ENCODE measurements at places on chromosomes 6 and 20.

DNA sequence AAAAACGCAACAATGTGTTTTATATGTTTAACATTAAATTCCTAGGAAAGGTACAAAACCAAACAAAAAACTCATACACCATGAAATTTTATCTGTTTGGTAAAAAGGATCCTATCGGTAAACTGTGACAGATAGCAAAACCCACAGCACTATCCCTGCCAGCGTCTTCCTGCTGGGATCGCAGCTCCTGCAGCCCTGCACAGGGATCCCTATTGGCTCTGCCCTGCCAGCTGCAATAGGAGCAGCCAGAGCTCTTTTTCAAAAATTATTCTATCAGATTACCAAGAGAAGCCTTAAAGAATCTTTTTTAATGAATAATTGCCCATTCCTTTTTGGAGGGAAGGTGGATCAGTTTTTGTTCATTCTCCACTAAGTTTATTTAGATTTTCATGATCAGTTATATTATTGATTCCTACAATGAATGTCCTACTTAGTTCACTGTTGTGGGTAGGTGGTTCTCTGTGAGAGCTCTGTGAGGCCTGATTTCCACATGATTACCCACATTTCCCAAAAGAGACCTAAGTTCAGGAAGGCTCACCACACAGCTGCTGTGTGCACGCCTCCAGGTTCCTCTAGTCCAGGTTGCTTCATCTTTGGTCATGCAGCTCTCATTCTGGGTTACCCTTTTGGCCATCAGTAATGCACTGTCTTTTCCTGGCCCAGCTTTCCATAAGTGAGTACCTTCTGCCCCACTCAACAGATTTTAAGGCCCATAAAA lies 293.8 kb downstream of the FRK start:
- no peak for DNase-seq

DNA sequence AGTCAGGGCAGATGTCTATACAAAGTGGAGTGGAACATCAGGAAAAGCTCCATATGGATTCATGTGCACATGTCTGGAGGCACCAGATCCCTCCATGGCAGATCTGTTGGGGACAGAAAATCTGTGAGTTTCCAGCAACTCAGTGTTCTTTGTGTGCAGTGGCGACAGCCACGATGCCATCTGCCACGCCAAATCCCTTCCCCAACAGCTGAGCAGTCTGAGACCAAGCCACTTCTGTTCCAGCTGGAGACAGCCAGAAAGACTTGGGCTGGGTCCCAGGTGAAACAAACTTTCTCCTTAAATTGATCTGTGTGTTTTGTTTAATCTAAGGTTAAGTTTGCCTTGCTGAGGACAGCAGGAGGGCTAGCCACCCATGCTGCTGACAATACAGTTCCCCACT lies 22.9 kb downstream of the FKBP1A start:
- no peak for DNase-seq

DNA sequence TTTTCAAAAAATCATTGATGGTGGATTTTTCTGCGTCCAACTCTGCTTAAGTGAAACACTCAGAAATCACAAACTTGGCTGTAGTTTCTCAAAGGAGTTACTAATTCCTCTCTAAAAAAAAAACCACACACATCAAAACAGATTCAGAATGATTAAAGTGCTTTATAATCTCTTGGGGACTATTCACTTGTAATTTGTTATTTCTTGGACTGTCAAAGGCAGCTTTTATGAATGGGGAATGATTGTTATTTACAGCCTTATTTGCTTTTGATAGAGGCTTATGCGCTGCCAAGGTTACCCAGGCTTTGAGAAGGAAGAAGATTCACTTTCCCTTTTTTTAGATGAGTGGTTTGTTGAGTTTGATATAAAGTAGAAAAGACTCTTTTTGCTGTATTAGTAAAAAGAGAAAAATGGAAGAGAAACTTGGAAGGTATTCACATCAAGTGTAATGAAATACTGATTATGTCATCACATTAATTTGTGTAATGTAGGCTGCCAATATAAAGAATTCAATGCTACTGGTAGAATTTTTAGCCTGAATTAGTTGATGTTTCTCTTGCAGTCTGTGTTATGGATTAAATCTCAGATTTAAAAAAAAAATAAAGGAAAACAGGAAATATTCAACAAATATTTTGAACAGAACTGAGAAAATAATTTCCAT lies 381.0 kb upstream of the SASH1 start:
- no peak for DNase-seq

DNA sequence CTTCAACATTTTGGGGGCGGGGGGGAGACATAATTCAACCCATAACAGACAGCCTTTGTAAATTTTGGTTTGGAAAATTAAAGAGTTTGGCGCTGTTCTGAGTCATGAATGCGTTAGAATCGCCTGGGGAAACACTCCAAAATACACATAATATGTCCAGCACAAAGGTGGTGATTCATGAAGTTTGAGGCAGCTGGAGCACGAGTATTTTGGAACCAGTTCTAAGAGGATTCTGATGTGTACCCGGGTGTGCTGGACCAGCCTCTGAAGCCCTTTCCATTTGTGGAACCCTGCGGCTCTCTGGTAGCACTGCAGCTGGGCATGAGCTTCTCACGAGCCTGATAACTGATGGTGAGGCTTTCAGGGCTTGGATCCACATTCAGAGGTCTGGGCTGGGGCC lies 4.7 kb downstream of the GMPR start:
- no peak for DNase-seq

DNA sequence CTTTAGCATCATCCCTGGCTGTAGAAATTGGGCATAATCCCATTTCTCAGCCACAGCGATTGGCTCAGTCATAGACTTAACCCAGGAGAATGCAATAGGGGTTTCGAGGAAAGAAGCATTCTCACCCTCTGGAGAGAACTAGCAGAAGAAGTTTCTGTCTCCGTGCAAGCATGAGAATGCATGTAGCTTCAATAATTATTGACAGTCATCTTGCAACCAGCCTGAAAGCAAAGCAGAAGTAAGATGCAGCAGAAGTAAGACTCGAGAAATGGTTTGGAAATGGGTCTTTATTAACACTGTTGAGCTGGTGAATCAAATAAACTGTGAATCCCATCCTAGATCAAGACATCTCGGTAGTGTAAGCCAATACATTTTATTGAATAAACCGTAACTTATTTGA lies 828.8 kb upstream of the GJE1 start:
- DNase-seq = no peak

DNA sequence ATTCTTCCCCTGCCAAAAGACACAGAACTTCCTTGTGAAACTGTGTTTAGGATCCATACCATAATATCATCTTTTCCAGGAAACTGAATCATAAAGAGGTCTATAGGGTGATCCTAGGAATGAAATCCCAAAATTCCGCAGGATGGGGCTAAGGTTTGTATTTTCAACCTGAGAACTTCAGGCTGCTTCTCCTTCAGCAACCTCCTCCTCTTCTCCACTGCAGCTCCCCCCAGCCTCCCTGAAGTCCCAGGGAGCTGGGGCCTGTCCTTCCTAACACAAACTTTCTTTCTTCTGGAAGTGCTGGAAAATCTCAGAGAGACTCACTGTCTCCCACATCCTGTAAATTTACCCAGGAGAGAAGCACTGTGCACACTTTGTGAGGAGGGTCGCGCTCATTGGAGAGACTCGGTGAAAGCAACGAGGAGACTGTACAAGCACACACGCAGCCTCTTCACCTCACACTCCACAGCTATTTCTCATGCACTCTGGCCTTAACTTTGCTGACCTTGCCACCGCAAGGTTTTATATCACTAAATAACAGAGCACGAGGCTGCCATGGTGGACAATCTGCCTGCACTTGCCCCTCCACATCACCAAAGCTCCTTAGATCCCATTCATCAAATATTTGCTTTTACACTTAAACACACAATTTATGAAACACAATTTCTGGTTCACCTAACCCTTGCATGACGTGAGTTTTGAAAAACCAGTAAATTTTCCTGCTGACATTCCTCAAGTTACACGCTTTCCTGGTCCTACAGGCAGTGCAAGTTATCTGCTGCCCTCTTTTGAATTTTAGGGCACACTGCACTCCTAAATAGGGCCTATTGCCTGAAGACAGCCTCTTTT lies 14.3 kb downstream of the ID4 start:
- no peak for DNase-seq

GRCh38 chr6:121105461-121105860 lies 228.8 kb downstream of the TBC1D32 start:
- no peak for DNase-seq

DNA sequence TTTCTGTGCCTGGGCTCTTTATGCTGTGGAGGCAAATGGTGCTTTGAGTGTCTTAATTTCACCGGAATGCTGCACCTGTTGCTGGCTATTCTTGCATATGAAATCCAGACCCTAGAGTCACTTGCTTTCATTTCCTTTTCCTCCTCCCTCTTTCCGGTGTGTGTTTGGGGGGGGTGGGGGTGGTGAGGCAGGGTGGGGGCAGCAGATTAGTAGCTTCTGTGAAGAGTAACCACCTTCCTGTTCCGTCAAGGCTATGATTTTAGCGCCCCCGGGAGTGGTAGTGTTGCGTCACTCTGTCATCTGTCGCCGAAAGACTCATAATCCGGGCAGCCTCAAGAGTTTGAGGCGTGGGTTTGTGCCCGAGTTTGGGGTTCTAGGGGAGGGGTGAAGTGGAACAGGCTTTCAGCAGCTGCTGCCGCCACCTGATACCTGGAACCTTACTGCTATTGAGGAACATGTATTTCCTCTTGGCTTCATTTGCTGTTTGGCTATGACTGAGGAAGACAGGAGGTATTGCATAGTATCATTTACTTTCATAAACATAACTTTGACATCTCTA lies 49.1 kb downstream of the UTRN start:
- no peak for DNase-seq

GRCh38 chr6:43926634-43927531 lies 156.9 kb downstream of the VEGFA start:
- no peak for DNase-seq

- no peak for DNase-seq
These were observed 37.6 kb upstream of the MDFI start for GRCh38 chr6:41600499-41601247.

DNA sequence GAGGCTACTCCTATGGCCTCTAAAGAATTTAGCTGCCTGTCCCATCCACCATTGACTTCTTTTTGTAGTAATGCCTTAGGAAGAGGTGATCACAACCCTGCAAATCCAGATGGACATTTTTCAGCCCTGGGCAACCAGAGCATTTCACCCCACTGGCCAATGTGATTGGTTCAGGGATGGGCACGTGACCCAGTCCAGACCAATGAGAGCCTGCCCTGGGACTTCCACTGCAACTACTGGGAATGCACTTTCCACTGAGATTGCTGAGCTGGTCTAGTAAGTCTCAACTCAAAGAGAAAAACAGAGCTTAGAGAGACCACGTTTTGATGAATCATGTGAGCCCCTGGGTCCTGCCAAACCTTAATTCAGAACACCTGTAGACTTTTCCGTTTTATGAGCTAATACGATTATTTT lies 8.9 kb upstream of the UBE2V1 start:
- no peak for DNase-seq

DNA sequence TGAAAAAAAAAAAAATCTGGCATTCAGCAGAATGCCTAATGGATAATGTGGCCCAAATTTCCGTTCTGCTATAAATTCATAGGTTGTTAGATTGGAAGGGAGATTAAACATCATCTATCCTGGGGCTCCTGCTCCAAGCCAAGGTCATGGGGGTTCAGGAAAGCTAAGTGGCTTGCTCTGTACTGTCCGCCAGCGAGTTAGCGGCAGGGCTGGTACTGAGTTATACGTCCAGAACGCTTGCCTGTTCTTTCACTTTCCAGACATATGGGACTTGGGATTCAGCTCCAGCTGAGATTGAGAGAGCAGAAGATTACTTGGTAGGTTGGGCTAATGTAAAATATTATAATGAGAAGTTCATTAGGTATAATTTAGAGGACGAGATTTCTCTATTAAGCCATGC lies 858 bp downstream of the RWDD1 start:
- no peak for DNase-seq

DNA sequence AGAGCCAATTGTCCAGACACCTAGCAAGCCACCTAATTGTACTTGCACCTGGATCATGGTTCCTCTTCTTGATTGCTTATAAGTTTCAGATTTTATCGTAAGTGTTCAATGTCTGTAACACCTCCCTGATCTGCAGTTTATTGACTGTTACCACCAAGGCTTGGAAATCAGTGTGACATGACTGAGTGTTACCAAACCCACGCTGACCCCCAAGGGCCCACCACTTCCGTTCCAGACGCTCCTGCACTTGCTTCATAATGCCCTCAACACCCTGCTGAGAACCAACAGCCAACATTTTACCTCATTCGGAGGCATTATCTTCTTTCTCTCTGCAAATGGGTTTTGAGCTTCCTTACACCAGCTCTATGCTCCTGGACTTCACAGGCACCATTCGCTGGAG lies 6.3 kb downstream of the CCR6 start:
- DNase-seq = no peak

DNA sequence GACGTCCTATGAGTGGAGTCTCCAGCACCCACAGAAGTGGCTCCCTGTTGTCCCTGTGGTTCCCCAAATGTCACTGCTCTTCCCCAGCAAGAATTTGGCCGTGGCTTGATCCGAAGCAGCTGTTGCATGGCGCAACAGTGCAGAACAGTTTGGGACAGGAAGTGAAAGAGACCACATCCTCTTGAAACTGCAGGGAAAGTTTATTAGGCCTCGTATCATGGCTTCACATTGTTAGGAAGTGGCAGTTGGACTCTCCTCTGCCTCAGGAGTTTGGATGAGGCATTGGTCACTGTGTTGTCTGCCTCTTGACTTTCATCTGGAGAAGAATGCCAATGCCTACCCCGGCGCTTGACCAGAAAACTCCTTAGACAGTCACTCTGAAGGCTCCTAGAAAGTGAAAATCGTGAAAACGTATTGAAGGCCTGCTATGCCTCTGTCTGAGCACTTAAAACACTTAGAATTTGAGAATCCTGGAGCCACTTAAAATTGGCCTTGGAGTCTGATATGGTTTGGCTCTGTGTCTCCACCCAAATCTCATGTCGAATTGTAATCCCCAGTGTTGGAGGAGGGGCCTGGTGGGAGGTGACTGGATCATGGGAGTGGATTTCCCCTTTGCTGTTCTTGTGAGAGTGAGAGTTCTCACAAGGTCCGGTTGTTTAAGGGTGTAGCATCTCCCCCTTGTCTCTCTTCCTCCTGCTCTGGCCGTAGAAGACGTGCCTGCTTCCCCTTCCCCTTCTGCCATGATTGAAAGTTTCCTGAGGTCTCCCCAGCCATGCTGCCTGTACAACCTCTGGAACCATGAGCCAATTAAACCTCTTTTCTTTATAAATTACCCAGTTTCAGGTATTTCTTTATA lies 334.9 kb upstream of the JARID2 start:
- DNase-seq = no peak

DNA sequence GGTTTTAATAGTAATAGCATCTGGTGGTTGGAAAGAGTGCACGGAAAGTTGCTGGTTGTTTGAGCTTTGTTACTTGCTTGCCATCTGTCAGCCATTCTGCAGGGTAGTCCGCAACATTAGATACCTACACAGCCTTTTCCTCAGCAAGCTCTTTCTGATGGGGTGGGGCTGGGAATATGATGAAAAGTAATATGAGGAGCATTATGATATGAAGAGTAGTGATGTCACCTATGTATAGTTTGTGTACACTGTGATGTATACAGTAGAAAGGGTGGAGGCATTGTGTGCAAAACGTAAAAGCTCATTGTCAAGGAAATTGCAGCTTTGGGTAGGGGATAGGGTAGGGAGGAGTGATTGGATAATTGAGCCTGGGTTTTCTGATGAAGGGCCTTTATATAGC lies 16.1 kb downstream of the SCAF8 start:
- DNase-seq = no peak

- DNase-seq = no peak
These were observed 180.3 kb downstream of the THBS2 start for GRCh38 chr6:169073311-169073710.

- DNase-seq = no peak
These were observed 279.6 kb downstream of the HIVEP2 start for GRCh38 chr6:142665393-142665792.

GRCh38 chr6:21984135-21984534 lies 312.7 kb downstream of the PRL start:
- no peak for DNase-seq
